ENCODE measurements at places on chromosomes 5 and 9.

DNA sequence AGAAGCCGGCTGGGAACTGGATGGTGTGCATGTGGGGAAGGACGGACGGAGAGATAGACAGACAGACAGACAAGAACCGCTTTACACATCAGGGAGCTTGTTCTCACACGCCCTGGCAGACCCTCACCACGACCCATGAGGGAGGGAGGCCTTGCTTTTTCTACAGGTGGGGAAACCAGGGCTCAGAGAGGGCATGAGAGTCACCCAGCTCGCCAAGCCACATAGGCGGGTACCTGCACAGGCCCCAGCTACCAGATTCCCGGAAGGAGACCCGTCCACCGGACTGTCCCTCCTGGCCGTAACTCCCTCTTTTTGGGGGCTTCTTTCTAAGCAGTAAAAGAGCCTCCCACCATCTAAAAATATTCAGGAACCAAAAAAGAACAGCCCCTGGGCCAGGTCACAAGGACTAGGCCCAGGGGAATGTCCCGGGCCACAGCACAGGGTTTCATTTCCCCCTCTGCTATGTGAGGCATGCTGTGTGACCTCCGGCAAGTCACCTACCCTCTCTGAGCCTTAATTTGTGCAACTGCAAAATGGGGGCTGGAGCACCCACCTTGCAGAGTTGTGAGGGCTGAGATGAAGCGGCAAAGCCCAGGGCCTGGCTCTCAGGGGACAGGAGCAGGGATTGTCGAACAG, 84.4 kb upstream of the SARDH start:
- no peak for DNase-seq

- no peak for DNase-seq
Measured at GRCh38 chr9:74498621-74499095, 1.5 kb downstream of the RORB start.

DNA sequence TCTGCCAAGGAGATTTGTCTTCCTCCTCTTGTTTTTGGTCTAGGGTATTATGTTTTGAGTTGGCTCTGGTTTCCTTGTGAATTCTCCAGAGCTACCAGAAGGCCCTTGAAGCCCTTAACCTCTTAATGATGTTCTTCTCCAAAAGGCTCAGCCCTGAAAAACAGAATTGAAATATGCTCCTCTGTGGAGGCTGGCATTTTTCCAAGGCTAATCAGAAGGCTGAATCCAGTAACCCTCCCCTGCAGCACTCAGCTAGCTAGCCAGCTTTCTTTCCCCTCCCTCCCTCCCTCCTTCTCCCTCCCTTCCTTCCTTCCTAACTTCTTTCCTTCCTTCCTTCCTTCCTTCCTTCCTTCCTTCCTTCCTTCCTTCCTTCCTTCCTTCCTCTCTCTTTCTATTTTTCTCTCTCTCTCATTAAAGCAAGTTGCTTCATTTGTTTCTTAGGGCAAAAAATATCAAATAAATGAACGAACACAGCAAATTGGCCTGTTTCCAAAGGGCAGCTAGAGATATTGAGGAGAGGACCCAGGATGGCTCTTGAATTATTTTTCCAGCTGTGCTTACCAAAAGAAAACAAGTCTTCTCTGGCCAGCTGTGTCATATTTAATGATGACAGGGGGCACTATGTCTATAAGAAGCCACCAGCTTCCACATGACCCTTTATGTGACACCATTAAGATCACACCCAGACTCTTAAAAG, 38.7 kb downstream of the JAKMIP2 start:
- DNase-seq: no peak

DNA sequence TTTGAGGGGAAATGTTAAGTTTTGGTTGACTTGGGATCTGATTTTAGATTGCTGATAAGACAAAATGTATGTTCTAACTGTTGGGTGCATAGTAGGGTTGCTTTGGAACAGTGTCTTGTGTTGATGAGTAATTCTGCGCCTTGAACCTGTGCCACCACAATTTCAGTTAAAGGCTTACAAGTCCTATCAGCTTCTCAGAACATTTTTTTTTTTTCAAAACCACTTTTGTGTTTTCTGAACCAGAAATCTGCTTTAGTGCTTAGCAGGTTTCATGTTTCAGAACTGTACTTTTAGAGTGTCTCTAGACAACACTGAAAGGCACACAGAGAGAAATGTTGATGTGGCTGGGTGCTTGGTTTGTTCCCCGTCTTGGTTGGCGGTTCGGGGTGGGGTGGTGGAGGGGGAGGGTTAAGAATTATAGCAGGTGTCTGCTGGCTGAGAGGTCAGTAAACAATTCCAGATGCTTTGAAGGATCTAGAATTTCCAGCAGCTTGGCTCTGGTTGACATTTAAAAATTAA, 84.6 kb downstream of the ANKRD55 start:
- no peak for DNase-seq

GRCh38 chr5:170337045-170337733, 39.6 kb upstream of the LCP2 start:
- no peak for DNase-seq

- DNase-seq: no peak
Measured at GRCh38 chr5:126829098-126829497, 52.2 kb downstream of the LMNB1 start.
